ENCODE measurements at places on chromosomes 3 and 15.
A peak's percentile ranks its signal among the peaks of the same experiment; 100 is the strongest.

DNA sequence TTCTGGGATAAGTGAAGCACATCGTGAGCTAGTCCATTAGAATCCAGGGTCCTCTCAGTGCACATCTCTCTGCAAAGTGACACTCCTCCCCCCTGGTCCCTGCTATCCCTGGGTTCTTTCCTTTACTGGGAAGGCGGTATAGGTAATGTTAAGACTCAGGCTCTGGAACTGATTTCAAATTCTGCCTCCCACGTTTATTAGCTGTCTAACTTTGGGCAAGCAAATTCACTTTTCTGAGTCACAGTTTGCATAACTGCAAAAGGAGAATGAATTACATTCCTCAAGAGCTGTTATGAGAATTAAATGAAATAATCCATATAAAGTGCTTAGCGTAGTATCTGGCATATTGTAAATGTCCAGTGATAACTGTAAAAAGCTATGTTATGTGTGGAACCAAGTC is 168.1 kb upstream of the LRRN1 start:
- no peak for DNase-seq

DNA sequence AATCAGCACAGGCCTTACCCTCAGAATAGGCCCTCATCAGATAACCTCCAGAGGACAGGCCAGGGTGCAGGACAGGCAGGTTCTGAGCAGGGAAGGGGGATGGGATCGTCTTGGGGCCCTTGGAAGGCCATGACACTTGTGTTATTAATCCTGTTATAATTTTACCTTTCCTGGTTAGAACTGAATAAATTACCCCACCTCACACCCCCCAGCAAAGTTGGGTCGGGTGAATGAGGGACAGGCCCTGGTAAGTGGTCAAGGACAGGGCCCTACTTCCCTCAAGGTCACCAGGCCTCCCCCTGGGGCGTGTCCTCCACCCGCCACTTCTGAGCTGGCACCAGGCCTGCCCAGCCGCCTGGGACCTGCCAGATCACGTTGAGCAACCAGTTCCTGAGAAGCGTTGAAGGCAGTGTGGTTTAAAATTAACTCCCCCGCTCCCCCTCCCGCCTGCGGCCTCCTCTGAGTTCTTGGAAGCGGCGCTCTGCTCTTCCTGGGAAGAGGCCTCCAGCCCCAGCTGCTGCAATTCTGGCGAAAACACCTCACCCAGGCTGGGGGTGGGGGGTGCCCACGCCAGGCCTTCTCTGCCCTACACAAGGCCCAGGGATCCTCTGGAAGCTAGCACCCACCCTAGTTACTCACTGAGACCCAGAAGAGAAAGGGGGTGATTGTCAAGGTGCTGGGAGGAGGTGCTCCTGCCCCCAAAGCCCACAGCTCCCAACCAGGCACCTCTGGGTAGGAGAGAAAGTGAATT is 10.6 kb downstream of the CISH start:
- DNase-seq: peak; percentile 68

- no peak for DNase-seq
These were observed 122.3 kb upstream of the GPR149 start for GRCh38 chr3:154552338-154552737.

DNA sequence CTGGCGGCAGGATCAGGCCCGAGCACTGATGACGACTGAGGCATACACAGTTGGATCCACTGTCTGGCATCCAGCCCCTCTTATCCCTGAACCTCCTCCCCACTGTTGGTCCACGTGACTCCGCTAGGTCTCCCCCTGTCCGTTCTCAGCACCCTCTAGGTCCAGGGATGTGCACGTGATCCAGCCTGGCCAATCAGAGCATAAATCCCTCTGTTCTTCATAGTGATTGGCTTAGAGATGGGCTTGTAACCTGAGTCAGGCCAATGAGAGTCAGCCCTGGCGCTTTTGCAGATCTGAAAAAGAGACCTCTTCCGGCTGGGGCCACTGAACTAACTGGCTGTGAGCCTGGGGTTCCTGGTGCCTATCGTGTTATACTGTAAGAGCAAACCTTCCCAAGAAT is 20.5 kb upstream of the IQSEC1 start:
- no peak for DNase-seq

DNA sequence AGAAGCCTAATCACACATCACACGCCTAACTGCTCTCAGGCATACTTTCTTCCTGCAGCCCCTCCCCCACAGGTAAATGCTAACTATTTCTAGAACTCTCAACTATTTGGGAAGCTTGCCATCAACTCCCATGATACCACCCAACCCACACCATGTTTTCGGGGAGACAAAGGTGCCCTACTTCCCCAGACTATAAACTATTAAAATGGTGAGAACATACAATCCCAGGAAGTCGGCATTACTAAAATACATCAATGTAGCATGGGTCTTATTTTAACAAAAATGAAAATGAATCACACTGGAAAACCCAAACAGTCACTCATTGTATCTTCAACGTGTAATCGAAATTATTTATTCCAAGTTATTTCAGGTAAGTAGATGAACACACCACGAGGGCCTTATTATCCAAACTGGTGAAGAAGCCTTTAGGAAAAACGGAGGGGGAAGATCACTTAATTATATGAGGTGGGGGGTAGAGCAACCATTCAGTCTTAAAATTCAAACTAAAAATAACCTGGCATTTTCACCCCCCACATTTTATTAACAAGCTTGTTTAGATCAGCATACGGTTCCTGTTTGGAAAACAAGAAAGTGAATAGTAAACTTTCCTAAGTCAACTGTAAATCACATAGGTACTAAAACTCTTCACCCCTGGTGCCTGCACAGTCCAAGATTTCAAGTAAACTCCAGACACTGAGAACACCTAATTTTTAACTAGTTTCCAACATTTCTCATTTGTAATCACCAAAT is 1.9 kb downstream of the TBL1XR1 start:
- DNase-seq: no peak

DNA sequence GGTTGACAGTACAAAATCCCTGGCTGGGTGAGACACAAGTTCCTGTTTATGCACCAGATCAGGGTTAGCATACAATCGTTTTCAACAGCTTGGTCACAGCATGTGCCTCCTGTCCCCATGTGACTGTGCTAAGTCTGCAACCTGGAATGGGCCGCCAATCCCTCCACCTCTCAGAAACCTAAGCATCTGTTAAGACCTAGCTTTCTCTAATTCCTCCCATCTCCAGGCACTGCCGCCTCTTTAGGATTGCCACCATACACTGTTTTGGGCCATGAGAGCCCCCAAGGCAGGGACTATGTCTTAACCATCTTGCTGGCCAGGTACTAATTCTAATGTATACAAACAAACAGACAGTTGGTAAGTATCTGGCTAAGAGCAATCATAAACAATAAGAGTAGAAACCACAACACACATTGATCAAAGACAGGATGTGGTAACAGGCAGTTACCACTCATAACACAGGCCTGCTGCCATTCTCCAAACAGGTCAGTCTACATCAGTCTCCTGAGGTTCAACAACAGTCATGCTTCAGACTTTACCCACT is 25.6 kb downstream of the SEC22C start:
- DNase-seq: no peak

GRCh38 chr3:192080336-192080735 is 619.4 kb downstream of the PYDC2 start:
- DNase-seq: no peak

- DNase-seq: no peak
These were observed 7.4 kb upstream of the LRRFIP2 start for GRCh38 chr3:37181756-37182155.

- DNase-seq: peak; percentile 66
These were observed 21.6 kb upstream of the PSTPIP1 start for GRCh38 chr15:76973362-76973743.

DNA sequence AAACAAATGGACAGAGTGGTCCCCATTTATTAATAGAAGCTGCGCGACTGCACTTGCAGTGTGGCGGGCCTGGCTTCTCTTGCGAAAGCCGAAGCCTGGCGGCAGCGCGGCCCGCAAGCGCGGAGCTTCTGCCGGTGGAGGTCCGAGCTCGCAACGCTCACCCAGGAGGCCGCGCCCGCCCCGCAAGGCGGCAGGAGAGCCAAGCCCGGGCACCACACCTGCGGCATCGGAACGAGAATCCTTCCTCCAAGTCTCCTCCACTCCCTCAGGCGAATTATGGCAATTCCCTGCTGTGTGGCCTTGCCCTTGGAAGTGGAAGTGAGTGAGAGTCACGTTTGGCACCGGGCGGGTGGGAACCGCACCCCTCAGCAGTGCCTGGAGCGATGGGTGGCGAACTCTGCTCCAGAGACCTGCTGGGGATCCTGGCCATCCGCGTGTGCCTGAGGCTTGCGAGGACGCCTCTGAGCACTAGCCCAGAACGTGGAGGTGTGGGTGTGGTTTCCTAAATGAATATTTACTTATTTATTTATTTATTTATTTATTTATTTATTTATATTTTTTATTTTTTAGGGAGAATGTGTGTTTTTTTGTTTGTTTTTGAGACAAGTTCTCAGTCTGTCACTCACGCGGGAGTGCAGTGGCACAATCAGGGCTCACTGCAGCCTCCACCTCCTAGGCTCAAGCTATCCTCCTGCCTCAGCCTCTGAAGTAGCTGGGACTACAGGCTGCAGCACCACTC is 133.7 kb upstream of the UBE2E1 start:
- DNase-seq: no peak

- no peak for DNase-seq
These were observed 14.7 kb downstream of the IQGAP1 start for GRCh38 chr15:90402767-90403166.

DNA sequence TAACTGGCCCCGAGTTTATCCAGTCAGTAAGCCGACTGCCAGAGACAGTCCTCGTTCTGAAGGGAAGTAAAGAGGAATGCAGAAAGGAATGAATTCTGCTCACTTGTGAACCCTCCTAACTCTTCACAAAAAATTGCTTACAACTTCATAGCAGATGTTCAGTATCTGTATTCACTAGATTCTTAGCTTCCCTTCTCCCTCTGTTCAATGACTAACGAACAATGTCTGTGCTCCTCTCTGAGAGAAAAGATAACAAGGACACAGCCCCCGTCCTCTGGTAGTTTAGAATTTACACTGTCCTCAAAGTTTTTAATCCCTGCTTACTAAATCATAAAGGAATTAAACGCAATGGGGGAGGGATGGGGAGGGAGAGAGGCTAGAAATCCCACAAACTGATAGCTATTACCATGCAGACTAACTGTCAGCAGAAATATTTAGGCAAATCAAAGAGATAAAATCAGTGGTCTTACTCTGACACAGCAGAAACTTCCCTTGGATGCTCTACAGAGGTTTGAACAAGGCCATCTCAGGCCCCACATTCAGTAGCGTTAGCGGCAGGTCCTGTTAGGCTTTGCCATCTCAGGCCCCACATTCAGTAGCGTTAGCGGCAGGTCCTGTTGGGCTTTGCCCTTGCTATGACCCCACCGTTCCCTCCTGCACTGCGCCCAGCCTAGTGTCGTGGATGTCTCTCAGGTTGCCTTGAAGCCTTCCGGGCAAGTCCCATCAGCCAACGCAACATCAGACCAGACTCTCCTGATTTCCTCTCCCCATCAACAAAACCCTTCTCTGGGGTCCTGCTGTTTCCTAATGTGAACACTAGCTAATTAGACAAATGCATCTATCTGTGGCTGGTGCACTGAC is 23.4 kb downstream of the NRROS start:
- no peak for DNase-seq

- DNase-seq: no peak
These were observed 19.5 kb upstream of the NANOGP8 start for GRCh38 chr15:35104526-35105147.

GRCh38 chr3:196790636-196791035 is 51.0 kb downstream of the PAK2 start:
- DNase-seq: no peak
